ENCODE measurements at places on chromosomes 7 and 10.

GRCh38 chr10:129825826-129826225 lies 138.2 kb downstream of the EBF3 start:
- DNase-seq: no peak

- DNase-seq: no peak
Observed at GRCh38 chr7:44066111-44066460, 719 bp upstream of the PGAM2 start.

- no peak for DNase-seq
Observed at GRCh38 chr10:80461208-80462183, 7.4 kb downstream of the TSPAN14 start.

DNA sequence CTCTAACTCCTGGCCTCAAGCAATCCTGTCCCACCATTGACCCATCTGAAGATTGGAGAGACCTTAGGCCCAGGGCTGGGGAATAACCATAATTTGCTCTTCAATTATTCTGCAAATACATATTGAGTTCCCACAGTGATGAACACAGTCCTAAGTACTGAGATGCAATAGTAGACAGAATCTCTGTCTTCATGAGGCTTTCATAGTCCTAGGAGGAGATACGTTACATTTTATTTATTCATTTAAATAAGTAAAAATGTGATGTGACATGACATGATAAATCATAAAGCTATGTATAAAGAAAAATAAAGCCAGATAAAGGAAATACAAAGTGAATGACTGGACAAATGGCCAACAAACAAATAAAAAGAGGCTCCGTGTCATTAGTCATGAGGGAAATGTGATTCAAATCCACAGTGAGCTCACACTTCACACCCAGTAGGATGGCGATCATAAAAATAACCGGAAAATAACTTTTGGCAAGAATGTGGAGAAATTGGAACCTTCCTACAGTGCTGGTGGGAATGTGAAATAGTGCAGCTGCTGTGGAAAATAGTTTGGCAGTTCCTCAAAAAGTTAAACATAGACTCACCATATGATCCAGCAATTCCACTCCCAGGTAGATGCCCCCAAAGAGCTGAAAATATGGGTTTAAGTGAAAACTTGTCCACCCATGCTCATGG lies 52.1 kb upstream of the JCAD start:
- DNase-seq: peak; percentile 77

- no peak for DNase-seq
Observed at GRCh38 chr7:30682212-30683083, at the start of gene CRHR2. Gene CRHR2 (minus strand): TSS chr7:30682456. CDS start chr7:30682280, 176 bp downstream.

GRCh38 chr7:39353615-39354376 lies 212.4 kb upstream of the YAE1 start:
- DNase-seq: peak; percentile 30

DNA sequence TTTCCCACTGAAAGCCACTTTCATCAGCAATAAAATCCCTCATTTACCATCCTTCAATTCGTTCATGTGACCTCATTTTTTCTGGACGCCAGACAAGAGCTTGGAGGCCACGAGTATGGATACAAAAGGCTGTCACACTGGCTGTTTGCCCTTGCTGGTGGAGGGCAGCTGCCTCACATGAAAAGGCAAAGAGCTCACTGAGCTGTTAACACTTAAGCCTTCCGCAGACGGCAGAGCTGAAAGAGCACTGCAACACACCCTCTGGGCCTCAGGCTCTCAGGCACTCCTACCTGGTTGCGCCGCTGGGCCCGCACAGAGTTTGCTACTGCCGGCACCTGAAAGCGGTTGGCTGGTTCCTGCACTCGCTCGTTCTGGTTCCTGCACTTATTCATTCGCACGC lies 193.5 kb downstream of the CFTR start:
- DNase-seq: no peak
